ENCODE measurements at places on chromosomes 7 and 10.

GRCh38 chr7:12221414-12221813, 10.3 kb downstream of the TMEM106B start:
- DNase-seq = no peak

GRCh38 chr10:89440226-89441009, 26.1 kb downstream of the IFIT5 start:
- no peak for DNase-seq

DNA sequence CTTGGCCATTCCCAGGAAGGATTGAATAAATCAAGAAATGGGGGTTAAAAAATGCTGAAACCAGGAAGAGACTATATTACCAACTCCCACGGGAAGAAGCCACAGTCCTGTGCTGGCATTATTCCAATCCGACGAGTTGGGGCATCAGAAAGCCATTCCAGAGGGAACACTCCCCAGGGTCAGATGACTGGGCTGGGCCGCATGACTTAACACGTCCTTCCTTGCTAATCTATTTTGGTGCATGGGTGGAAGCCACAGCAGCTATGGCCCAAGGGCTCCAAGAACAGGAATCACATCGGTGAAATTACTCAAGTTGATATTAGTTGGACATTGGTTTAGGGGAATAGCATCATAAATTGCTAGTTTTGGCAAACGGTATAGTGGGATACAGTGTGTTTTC, 592.9 kb upstream of the NRP1 start:
- DNase-seq = no peak

GRCh38 chr10:58028597-58029366, 238.9 kb downstream of the IPMK start:
- DNase-seq = no peak

DNA sequence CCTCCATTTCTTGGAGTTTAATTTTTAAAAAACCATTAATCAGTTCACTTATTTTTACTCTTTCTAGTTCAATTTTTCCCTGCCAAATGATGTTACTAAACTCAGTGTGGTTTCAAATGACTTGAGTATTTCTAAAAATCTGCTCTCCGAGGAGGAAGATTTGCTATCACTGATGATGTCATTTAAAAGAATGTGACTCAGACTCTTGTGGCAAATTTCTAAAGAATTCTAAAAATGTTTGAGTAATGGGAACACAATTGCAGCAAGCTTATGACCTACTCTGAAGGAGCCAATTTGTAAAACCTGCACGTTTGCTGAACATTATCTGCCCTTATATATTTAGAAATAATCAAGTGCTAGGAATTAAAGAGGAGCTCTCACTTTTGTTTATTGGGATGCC, 88.6 kb downstream of the SPAG6 start:
- no peak for DNase-seq

GRCh38 chr7:157087646-157088045, 51.1 kb upstream of the UBE3C start:
- no peak for DNase-seq

DNA sequence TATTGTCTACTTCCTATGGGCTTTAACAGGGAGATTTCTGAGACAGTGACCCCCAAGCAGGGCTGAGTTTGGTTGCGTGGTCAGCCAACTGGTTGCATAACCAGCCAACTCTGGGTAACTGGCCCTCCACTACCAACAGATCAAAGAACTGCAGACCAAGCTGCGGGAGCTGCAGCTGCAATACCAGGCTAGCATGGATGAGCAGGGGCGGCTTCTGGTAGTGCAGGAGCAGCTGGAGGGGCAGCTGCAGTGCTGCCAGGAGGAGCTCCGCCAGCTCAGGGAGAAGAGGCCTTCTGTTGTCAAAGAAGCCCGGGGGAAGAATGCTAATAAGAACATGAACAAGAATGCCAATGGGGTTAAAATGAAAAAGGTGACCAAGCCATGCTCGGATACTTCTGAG, 15.7 kb upstream of the FLNC start:
- no peak for DNase-seq

DNA sequence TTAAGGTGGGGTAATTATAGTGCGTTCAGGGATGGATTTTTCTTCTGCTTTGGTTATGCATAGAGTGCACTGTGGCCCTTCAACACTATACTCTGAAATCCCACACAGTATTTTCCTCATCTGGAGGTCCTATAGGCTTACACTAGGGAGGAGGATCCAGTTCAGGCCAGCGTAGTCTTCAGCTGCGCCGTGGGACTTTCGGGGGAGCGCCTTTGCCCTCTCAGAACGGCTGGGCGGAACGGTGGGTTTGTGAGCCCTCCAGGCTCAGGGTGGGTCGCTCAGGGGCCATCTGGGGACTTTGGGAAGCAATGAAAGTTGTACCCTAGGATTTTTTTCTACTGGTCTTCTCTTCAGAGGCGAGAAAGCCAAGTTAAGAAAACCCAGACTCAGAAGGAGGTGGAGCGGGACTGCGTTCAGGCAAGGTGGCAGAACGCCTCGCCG, 652 bp upstream of the VPS26A start:
- DNase-seq = peak; percentile 57

DNA sequence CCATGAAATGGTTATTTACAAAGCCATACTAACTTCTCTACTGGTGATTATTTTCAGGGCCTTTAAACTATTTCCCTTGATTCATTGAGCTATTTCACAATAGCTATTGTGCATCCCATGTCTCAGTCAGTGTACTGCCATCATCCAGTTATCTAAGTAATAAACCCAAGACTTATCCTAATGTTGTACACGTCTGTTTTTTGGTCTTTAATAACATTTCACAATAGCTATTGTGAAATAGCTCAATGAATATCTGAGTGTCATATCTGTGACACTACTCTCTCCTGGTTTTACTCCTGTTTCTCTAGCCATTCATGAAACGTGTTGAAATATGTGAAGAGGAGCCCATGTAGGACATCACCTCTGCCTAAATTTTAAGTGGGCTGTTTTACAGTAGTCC, 36.5 kb upstream of the TMEM140 start:
- DNase-seq = no peak

DNA sequence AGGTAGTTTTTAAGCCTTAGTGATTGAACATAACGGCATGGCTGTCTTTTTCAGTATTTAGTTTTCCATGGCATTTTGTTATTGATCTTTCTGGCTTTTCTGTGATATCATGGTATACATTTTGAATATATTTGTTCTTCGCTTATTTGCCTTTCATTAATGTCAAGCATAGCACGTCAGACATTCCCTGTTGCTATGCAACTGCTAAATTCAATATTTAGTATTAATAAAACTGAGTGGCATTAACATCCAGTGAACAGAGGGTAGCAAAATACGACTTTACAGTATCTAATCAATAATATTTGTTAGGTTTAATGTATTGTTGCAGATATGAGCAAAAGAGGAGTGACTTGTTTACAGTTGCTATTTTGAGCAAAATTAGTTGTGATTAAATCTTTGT, 72.5 kb downstream of the LCOR start:
- no peak for DNase-seq

DNA sequence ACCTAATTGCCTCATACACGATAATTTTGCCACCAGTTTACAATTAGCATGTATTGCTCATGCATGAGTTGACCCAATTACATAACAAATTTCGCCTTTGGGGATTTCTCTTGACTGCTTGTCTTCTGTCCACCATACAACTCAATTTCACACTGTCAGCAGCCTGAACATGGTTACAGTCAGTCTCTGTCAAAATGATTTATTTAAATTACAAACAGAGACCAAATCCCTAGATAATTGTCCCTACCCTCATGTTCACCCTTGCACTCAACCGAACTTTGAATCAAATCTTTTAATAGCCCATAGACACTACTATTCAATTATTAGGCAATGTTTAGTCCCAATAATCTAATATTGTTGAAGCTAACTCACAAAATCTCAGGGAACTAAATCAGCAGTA, 59.7 kb upstream of the NEBL start:
- no peak for DNase-seq

DNA sequence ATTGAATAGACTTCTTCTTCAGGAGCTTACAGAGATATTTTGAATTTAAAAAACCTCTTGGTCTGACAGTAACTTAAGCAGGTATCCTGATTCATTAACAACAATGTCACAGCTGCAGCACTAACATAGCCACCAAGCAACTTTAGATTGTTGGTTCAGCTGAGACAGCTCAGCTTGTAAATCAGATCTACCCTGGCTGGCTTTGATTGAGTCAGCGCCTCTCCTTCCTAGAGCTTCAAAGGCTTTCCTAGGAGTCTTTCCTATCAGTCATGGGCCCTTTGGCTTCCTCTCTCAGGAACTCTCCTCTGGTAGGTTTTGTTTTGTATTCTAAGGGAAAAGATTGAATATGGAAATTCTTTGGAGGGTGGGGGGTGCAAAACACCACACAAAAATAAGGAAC, 70.7 kb upstream of the STEAP4 start:
- DNase-seq = no peak

GRCh38 chr10:112115781-112116385, 67.7 kb downstream of the GPAM start:
- DNase-seq = peak; percentile 2

- no peak for DNase-seq
Observed at GRCh38 chr7:148044173-148044572, 546.4 kb upstream of the C7orf33 start.

- DNase-seq = no peak
Observed at GRCh38 chr7:20140291-20141001, 76.7 kb downstream of the MACC1 start.

DNA sequence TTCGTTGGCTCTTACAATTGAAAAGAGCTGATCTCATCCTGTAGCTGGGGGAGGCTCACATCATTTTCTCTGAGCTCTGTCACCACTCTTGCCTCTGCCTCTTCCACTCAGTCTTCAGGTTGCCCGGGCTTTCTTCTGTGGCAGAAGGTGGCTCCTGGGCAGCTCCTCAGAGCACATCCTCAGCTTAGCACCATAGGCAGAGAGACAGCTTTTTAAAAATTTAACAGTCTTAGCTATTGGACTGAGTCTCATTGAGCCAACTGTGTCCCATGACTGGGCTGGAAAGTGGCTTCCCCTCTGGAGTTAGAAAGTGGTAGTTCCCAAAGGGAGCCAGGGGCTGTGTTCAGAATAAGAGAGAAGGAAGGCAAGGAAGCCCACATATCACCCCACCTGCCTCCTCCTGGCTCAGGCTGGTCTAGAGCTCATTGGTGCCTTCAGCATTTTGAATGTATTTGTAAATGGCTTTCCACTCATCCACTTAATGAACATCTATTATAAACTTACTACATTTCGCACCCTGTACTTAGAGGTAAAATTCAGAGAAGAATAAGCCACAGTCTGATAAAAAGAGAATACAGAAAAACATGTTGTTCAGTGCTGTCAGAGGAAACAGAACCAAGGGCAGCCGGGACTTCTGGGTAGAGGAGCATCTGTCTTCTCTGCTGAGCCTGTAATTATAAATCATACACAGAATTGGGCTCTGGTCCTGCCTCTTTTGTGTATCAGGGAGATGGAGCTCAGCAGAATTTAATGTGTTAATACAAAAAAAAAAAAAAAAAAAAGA, 119.3 kb downstream of the WDFY4 start:
- DNase-seq = no peak

DNA sequence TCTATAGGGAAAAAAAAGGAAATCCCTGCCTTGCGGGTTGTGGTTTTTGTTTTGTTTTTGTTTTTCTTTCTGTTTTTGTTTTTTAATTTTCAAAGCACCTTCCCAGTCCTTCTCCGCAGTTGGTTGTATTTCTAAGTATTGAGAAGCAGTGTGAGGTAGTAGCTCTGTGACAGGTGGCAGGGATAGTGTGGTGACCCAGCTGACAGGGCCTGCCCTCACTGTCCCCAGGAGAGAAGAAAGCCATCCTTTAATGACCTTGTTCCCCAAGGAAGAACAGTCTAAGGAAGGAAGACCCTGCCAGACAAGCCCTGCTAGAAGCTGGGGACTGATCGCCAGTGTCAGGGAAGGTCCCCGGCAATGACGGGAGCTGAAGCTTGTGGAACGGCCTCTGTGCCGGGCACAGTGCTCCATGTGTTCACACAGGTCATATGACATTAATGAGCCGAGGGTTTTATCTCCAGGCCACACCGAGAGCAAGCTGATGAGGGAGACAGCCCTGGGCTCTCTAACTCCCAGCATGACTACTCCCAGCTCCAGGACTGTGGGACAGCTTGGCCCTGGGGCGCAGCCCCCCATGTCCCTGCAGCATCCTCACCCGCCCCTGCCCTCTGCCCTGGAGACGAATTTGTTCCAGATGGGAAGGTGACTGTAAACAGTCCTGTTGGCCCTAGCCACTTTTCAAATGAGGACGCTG, 69.0 kb upstream of the LRRC18 start:
- no peak for DNase-seq

DNA sequence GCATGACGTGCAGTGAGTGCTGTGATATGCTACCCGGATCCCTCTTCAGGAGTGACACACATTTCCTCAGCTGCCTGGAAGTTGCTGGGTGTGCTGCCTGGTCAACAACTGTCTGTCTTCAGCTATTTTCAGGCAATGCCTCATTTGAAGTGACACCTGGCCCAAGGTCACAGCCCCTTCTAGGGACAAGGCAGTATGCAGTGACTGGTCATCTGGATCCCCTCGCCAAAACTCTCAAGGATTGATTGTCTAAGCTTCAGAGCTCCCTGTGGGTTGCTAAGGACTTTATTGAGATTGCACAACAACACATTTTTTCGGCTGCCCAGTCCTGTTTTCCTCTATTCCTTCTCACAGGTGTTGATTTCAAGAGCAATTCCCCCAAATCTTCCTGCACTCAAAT, 108.8 kb downstream of the GNAI1 start:
- no peak for DNase-seq

DNA sequence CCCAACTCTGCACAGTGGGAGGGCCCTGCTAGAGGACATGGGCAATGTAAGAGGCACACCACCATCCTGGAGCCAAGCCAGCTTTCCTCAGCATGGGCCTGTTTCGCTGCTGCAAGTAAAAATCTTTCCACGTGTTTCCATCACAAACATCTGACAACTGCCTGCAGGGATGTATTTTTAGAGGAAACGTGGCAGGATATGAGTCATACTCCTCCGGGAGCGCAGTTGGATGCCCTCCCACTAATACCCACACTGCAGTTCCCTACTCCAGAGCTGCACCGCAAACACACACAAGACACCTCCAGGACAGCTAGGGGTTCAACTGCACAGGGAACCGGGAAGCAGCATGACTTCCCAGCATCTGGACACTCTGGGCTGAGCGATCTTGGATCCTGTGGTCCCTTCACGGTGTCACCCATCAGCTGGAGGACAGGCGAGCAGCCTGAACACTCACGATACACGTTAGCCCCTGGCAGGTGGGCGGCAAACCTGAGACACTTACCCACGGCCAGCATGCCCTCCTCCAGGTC, 26.1 kb downstream of the PLAC9 start:
- DNase-seq = no peak

- DNase-seq = no peak
Observed at GRCh38 chr7:118855290-118855689, 630.8 kb downstream of the ANKRD7 start.

GRCh38 chr10:100508691-100509150, 10.9 kb downstream of the SEC31B start:
- no peak for DNase-seq

- DNase-seq = no peak
Observed at GRCh38 chr10:62826273-62826672, 10.1 kb upstream of the EGR2 start.

GRCh38 chr10:130369645-130370381, 233.6 kb downstream of the GLRX3 start:
- DNase-seq = no peak

DNA sequence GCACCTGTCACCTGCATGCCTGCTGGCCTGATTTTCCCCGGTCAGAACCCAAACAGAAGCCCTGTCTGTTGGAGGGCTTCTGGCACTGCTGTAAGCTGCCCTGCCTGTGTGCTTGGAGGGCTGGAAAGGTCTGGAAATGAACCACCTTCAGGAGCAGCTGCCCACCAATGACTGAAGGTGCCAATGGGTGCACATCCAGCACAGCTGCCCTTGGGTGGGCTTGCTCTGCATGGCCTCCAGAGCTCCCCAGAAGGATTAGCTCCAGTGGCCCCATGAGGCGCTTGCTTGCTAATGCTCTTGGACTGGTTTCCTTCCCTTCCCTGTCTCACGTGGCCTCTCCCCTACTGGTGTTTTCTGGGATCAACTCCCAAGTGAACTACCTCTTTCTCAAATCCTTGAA, 43.2 kb downstream of the WDFY4 start:
- no peak for DNase-seq

Measured in effector CD8-positive, alpha-beta T cell (primary cell).